ENCODE measurements at places on chromosomes 5 and 9. TPM values are rescaled to one million over a fixed set of nuclear protein-coding genes. Genes with fewer than 3 reads are reported as not detected.

The GRIA1 gene
- not detected for total RNA-seq

The FOXI1 gene
- total RNA-seq = not detected

GRCh38 chr9:116646661-116647514 is 40.2 kb upstream of the TRIM32 start:
- DNase-seq = no peak

- no peak for DNase-seq
Observed at GRCh38 chr5:74288448-74289108, 351.9 kb downstream of the ENC1 start.

- DNase-seq = no peak
Observed at GRCh38 chr9:132679946-132680625, 9.8 kb downstream of the GTF3C4 start.

DNA sequence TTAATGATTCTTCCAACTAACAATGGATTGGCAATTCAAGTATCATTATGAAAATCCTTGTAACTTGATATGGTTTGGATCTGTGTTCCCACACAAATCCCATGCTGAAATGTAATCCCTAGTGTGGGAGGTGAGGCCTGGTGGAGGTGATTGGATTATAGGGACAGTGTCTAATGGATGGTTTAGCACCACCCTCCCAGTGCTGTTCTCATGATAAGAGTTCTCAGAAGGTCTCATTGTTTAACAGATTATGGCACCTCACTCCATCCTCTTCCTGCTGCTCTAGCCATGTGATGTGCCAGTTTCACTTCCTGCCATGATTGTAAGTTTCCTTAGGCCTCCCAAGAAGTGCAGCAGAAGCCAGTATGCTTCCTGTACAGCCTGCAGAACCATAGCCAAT is 1116.2 kb upstream of the EDIL3 start:
- DNase-seq = no peak

DNA sequence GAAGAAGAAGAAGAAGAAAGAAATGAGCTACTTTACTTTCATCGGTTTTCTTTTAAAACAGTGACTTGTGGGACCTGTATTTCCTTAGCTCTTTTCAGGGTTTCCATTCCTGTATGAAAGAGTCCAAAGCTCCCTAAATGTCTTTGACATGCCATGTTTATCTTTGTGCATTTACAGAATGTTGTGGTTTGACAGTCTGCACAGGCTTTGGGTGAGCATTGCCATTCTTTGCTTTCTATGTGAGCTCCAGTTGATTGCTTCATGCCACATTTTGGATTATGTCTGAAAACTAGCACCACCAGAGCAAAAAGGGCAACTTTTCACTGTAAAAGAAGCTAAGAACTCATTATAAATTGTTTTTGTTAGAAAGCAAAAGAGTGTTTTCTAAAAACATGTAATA is 733.4 kb downstream of the TLE4 start:
- no peak for DNase-seq

Data from right lobe of liver (tissue), 6 donors.